Activated T-helper 17 cell treated with anti-CD3 and anti-CD28 coated beads, Interleukin-2, amount 50 U/mL, for 72 hours (primary cell): ENCODE measurements at places on chromosomes 13 and 19. TPM values are rescaled to one million over a fixed set of nuclear protein-coding genes. Genes with fewer than 3 reads are reported as not detected.

- peak; percentile 81 for ATAC-seq
Measured at GRCh38 chr13:75869981-75870380, 233.9 kb downstream of the LMO7 start.

DNA sequence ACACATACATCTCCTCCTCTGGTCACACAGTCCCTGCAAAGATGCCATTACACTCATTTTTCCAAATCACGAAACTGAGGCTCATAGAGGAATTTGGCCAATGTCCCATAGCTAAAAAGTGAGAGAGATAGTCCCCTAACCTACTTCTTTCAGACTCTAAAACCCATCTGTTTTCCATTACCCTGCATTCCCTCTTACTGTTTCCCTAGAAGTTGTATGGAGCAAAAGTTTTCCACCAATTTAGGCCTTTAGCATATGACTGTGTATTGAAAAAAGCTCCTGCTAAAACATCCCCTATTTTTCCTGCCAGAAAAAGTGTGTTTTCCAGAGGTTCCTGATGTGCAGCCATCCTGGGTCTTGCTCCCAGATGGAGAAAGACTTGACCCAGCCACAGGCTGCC, 16.3 kb downstream of the SERP2 start:
- ATAC-seq = no peak

- ATAC-seq = no peak
Measured at GRCh38 chr19:4606921-4607678, 32.2 kb upstream of the TNFAIP8L1 start.

GARIN5A gene
- total RNA-seq = 0.39 TPM

DNA sequence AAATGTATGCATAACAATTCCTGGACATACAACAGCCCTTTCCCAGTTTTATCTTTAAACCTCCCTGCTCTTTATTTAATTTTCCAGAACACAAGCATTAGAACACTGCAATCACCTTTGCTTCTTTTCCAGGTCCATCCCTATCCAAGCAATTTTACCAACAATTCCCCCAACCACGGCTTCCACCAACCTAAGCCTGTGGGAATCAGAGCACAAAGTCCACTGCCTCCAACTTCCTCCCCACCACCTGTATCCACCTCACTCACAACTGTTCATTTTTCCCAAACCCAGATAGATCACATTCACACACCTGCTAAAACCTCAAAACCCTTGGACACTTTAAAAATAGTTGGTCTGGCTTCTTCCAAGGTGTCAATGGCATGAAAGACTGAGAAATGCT, 39.5 kb downstream of the FOXO1 start:
- no peak for ATAC-seq

- ATAC-seq = no peak
Measured at GRCh38 chr13:53142306-53142705, 113.7 kb downstream of the OLFM4 start.

TNFRSF19 gene
- total RNA-seq = 0.28 TPM
